ENCODE measurements at places on chromosomes 4 and X. TPM values are rescaled to one million over a fixed set of nuclear protein-coding genes. Genes with fewer than 3 reads are reported as not detected.

The MAP3K15 gene
- total RNA-seq: 2.2 TPM

The TSPAN7 gene
- 2.0 TPM for total RNA-seq

The CLIC2 gene
- not detected for total RNA-seq

The ODAM gene
- not detected for total RNA-seq

The HTN1 gene
- not detected for total RNA-seq

The ARAP2 gene
- 8.3 TPM for total RNA-seq

The VCX3B gene
- not detected for total RNA-seq

The VSIG1 gene
- total RNA-seq: 0.29 TPM

The ADAM29 gene
- not detected for total RNA-seq

The FAM133A gene
- total RNA-seq: under 0.01 TPM

The GPAT3 gene
- total RNA-seq: 9.1 TPM

The GLRA3 gene
- not detected for total RNA-seq

The NSG1 gene
- 9.7 TPM for total RNA-seq

The GPC3 gene
- total RNA-seq: 15.3 TPM

The CT45A10 gene
- total RNA-seq: not detected

The COL4A6 gene
- total RNA-seq: 1.2 TPM

The VEGFD gene
- total RNA-seq: not detected

The DCX gene
- total RNA-seq: not detected

The TMEM156 gene
- 5.2 TPM for total RNA-seq

The GSX2 gene
- not detected for total RNA-seq

The FREM3 gene
- not detected for total RNA-seq

The CXorf65 gene
- total RNA-seq: not detected

The SPANXA2 gene
- 0.41 TPM for total RNA-seq

The GPRASP1 gene
- total RNA-seq: 1.5 TPM

The TENM3 gene
- total RNA-seq: 11.2 TPM

The GRID2 gene
- total RNA-seq: not detected

The IL2 gene
- total RNA-seq: not detected

The CORIN gene
- 0.07 TPM for total RNA-seq

The PPARGC1A gene
- 3.3 TPM for total RNA-seq

The RASGEF1B gene
- 13.6 TPM for total RNA-seq

The SNX25 gene
- total RNA-seq: 15.5 TPM

The MAGEA3 gene
- total RNA-seq: not detected

The NKRF gene
- 7.7 TPM for total RNA-seq

The PABPC1L2A gene
- not detected for total RNA-seq

The FGG gene
- not detected for total RNA-seq

The SHOX gene
- not detected for total RNA-seq

The ARX gene
- not detected for total RNA-seq

The IBSP gene
- total RNA-seq: not detected

The SMIM43 gene
- not detected for total RNA-seq

The DGAT2L6 gene
- total RNA-seq: not detected

The PFKFB1 gene
- total RNA-seq: 0.14 TPM

The MAGEA2B gene
- total RNA-seq: not detected

The USP51 gene
- total RNA-seq: 2.0 TPM
